Stimulated activated CD4-positive, alpha-beta T cell treated with anti-CD3 and anti-CD28 coated beads, TNF-alpha, amount 100 ng/mL, for 24 hours (primary cell): ENCODE measurements at places on chromosomes 2 and 18.

DNA sequence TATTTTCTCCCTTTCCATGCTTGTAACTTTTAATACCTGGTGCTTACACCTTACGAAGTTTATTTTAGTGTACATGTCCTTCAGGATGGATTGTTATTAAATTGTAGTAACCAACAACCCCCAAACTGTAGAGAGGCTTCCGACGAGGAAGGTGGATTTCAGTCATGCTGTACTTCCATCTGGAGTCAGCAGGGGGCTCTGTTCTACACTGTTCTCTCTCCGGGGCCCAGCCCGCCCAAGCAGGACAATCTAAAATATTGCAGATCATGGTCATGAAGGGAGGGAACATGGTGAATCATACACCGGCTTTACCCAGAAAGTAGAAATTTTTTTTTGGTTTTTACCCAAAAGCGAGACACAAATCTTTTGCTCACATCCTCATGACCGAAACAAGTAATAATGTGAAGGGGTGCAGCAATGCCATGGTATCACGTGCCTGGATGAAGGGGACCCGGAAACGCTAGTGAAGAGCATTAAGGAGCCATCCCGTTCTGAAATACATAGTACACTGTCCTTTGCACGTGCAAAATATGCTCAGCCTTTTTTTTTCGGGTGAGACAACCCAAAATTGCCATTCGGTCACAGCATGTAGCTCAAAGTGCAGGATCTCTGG is 884.8 kb downstream of the EPHA4 start:
- DNase-seq = peak; percentile 52

DNA sequence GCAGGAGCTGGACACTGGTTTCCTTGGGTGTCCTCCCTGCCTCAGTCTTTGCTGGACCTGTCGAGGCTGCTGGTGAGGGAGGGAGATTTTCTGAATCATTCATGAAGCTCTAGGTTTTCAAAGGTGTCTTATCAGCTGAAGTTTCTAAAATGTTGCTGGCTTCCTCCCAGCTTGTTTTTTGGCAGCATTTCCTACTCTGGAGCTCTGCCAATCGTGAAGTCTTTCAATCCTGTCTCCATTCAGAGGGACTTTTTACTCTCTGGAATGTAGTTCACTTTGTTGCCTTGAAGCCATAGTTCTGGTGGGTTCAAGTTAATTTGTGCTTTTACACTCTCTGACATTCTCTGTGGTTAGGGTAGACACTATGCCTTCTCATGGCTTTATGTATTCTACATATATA is 23.9 kb downstream of the SNTG2 start:
- no peak for DNase-seq

DNA sequence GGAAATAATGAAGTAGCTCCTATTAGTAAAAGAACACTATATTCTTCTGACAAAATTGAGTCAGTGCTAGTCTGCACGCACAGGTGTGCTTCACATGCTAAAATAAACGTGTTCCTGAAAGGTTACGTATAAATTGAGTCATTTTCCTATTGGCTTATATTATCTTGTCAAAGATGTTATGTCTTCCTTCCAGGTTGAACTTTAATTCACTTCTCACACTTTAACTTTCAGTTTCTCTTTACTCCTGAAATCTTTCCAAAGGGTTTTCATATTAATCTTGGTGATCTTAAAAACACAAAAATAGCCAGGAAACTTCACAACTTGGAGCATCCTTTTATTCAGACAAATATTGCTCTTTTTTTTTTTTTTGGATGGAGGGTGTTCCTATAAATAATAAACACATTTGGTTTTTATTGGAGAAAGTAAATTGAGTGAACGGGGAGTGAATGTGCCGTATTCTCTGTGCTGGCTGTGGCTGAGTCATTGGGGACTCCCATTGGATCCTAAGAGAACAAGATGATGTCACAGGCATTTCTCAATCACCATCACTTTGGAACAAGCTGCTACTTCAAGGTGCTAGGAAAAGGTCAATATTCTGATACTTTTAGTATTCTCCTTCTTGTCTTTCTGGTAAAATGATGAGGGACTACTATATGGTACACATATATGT is 150.2 kb upstream of the SPATS2L start:
- DNase-seq = no peak

- DNase-seq = no peak
Observed at GRCh38 chr2:226410247-226410835, 389.3 kb downstream of the IRS1 start.

DNA sequence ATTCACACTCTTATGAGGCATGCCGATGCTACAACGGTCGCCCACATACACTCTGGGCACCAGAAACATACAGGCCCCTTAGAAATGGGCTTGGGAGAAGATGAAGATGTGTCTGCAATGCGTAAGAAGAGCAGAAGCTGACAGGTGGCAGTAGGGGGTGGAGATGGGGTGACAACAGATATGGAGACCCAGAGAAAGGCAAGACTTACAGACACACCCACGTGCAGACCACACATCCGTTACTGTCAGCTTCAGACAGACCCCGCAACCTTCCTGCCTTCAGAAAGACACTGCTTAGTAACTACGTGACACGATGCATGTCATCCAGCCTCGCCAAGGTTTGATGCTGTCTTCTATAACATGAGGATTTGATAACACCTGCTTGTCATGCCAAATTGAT is 89.5 kb downstream of the ZFP36L2 start:
- no peak for DNase-seq

GRCh38 chr2:70357684-70358071 is 55.8 kb upstream of the FAM136A start:
- no peak for DNase-seq

DNA sequence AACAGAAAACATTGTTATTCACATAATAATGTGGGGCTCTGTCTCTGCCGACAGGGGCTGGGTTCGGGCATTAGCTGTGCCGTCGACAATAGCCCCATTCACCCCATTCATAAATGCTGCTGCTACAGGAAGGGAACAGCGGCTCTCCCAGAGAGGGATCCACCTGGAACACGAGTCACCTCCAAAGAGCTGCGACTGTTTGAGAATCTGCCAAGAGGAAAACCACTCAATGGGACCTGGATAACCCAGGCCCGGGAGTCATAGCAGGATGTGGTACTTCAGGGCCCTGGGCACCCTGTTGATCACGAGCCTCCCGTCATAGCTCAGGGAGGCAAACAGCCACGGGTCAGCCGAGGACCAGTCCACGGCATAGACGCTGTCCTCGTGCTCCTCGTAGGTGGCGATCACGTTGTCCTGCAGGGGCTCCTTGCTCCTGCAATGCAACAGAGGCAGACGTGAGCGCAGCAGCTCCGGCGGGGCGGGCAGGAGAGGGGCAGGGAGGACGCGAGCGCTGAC is 188.5 kb downstream of the EIPR1 start:
- DNase-seq = no peak

GRCh38 chr2:121041516-121041915 is 243.5 kb downstream of the TFCP2L1 start:
- no peak for DNase-seq

GRCh38 chr2:204184226-204184625 is 247.7 kb downstream of the ICOS start:
- DNase-seq = no peak

- no peak for DNase-seq
Observed at GRCh38 chr18:52288403-52289004, 51.5 kb upstream of the DCC start.

GRCh38 chr18:75529394-75529793 is 101.9 kb upstream of the SMIM21 start:
- no peak for DNase-seq

DNA sequence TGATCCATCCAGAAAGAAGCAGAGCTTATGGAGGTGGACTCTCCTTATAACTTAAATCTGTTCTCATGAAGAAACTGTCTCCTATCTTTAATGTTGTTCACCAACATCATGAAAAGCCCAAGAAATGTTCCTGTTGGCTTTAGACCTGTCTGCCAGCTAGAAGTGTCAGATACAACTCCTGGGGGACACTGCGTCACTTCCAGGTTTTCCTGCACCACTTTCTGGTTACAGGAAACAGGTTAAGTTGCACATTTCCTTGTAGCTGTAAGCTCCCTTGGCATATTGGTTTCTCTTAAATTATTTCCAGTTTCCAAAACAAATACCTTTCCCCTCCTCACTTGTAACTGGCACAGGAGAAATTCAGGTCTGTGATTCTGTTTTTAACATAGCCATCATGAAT is 2.9 kb downstream of the CEP68 start:
- no peak for DNase-seq

- DNase-seq = no peak
Observed at GRCh38 chr2:191979221-191979730, 132.4 kb upstream of the CAVIN2 start.

- no peak for DNase-seq
Observed at GRCh38 chr2:152626911-152627339, 90.3 kb downstream of the PRPF40A start.
